ENCODE measurements at places on chromosomes 16 and 17.

GRCh38 chr17:64503341-64503740 is 2.7 kb downstream of the DDX5 start:
- DNase-seq = no peak

DNA sequence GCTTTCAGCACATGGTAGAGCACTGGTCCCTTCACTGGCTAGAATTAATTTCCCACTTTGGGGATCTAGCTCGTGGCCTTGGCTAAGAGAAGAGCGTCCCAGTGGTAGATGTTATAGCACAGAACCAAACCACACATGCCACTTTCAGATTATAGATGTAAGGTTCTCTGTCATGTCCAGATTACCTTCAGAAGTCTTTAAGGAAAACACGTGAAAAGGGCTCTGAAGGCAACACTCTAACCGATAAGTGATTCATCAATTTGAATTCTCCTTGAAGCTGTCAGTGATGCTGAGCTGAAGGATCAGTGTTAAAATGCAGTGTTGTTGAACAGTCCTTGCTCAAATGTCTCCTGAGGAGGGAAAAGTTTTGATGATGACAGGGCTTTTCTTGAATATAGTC is 43.5 kb upstream of the VPS4A start:
- no peak for DNase-seq

DNA sequence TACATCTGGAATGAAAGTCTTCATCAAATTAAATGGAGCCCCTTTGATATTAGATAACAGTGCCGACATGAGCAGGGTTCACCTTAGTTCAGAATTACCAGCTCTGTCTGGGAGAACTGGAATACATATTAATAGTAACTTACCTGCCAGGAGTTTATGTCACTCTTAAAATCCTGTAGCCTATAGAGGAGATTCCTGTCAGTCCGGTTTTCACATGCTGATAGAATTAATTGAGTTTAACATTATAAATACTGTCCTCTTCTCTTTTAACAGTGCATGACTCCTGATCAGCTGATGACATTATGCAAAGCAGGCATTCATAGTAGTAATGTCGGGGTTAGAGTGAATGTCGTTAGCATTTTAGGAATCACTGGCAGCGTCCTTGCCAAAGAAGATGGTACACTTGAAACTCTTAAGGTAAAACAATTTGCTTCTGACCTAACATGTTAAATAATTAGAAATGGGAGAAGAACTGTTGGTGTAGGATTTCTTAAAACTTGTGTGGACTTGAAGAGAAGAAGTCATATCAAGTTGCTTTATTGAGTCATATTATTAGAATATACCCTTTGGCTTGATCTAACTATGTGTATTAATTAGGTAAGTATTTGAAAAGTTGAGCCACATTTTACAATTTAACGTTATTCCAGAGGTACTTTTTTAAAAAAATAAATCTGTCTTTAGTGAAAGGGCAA is 34.3 kb downstream of the HEATR3 start:
- DNase-seq = no peak

DNA sequence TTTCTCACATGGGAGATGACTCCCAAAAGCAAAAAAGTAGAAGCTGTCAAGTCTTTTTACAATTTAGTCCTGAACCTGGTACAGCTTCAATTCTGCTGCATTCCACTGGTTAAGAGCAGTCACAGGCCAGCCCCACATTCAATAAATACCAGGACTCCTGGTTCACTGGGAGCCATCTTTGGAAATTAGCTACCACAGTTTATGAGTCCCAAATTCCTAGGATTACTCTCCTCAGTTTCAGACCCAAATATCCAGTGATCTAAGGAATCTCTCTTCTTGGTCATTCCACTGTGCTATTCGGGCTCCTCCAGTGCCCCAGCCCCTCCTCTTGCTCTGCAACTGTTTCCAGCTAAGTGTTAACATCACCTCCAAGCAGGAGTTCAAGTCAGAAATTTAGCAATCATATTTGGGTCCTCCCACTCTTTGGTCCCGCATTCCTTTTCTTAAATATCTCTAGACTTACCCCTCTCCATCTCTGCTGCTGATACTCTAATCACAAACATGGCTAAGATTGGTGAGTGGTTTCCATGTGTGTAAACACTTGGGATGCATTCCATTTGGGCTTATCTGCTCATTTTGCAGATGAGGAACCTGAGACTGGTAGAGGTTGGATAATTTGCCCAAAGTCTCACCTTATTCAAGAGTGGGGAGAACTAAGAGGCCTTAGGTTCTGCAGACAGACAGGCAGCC is 9.6 kb upstream of the WIPF2 start:
- DNase-seq = no peak

DNA sequence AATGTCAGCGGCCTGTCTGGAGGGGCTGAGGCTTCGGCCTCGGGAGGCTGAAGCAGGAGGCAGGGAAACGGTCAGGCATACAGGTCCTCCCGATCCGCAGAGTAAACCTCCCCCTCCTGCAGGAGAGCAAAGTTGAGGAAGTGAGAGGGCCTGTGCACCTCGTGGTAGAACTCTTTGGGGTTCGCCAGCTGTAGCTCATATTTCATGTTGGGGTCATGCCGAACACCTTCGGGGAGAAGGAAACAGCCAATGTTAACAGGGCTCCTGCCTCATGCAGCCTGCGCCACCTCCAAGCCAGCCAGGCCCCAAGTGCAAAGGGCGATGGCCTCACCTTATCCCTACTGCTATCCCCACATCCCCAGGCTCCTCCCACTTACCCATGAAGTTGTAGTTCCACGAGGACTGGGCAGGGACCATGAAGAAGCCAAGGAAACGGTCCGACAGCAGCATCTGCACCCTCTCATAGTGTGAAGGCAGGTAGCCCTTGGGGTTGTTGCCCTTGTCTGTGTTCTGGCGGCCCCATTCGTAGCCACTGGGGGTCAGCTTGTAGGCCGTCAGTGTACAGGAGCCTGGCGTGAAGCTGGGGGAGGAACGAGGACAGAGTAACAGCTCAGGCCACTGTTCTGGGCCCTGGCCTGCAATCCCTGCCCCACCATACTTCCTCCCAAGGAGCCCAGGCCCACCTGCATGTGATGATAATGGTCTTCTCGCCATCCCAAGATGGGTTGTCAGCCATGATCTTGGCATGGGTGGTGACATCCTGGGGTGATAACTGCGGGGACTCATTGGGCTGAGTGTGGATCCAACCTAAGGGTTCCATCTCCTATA is 1.3 kb upstream of the RILP start:
- no peak for DNase-seq

DNA sequence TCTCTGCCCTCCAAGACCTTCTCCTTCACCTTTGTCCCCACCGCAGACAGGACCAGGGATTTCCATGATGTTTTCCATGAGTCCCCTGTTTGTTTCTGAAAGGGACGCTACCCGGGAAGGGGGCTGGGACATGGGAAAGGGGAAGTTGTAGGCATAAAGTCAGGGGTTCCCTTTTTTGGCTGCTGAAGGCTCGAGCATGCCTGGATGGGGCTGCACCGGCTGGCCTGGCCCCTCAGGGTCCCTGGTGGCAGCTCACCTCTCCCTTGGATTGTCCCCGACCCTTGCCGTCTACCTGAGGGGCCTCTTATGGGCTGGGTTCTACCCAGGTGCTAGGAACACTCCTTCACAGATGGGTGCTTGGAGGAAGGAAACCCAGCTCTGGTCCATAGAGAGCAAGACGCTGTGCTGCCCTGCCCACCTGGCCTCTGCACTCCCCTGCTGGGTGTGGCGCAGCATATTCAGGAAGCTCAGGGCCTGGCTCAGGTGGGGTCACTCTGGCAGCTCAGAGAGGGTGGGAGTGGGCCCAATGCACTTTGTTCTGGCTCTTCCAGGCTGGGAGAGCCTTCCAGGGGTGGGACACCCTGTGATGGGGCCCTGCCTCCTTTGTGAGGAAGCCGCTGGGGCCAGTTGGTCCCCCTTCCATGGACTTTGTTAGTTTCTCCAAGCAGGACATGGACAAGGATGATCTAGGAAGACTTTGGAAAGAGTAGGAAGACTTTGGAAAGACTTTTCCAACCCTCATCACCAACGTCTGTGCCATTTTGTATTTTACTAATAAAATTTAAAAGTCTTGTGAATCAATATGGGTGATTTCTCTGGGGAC is 12.2 kb downstream of the CX3CL1 start:
- DNase-seq = no peak

DNA sequence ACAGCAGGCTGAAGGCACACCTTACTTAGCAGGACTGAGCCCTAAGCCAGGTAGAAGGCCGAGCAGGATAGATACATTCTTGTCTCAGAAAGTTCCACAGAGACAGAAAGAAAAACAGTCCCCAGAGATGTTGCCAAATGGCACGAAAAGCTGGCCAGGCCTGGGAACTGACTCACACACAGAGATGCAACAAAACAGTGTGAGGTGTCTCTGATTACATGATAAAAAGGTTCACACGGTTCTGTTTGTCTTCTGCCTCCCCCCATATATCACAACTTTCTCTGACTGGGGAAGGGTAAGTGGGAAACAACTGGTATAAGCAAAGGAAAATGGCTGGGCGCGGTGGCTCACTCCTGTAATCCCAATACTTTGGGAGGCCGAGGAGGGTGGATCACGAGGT is 1.7 kb downstream of the WBP2 start:
- DNase-seq = no peak

DNA sequence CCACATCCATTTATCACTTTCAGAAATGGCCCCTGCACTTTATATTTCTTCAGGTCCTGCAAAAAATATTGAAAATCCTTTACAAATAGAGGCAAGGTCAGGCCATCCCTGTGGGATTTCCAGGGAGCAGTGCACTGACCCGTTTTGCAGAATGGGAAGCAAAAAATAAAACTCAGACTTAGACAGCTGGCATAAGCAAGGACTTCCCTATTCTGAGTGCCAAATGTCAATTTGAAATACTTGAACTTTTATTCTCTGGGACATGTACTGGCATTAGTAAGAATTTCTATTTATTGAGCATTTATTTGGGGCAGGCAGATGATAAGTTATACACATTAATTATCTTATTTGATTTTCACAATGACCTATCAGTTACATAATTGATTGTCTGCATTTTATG is 32.4 kb downstream of the PRKCB start:
- no peak for DNase-seq

DNA sequence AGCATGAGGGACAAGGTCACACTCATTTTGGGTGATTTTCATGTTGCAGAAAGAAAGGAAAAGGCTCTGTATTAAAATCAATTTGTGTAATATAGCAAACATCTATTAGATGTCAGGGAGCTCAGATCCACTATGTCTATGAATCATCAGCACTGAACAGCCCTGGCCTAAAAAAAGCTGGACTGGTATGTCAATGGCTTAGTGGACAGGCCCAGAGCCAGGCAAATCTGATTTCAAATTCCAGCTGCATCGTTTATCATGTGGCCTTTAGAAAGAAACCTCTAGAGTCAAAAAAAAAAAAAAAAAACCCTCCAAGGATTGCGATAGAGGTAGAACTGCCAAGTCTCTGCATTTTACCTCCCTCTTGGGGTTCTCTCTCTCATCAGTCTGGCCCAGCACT is 5.4 kb downstream of the GAS7 start:
- no peak for DNase-seq

GRCh38 chr16:21710938-21711337 is 47.2 kb downstream of the OTOA start:
- no peak for DNase-seq

GRCh38 chr17:75316253-75316652 is 27.0 kb upstream of the SLC25A19 start:
- DNase-seq = no peak

- DNase-seq = no peak
Measured at GRCh38 chr17:3683054-3683511, 12.9 kb downstream of the P2RX5 start.
